Right cardiac atrium (tissue), 5 donors: ENCODE measurements at places on chromosomes 1 and 21. TPM values are rescaled to one million over a fixed set of nuclear protein-coding genes. Genes with fewer than 3 reads are reported as not detected.

DNA sequence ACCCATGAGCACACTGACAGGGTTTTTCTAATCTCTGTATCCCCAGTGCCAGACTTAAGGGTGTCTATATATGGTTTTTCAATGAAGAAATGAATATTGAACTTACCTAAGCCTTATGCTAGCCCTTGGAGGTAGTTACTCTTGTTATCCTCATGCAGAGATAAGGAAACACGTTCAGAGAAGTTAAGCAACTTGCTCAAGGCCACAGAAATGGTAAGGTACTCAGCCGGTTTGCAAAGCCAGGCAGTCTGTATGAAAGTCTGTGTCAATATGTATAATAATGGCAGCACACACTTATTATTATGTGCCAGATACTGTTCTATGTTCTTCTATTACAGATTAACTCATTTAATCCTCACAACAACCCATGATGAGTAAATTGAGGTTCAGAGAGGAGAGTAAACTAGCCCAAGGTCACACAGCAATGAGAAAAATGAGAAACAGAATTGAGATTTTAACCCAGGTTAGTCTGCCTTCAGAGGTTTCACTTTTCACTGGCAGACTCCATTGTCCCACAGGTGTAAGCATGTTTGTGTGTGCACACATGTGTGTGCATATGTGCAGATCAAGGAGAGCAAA, 54.6 kb upstream of the CSF3R start:
- DNase-seq: no peak

GRCh38 chr1:74748960-74749359, 16.0 kb downstream of the TYW3 start:
- DNase-seq: no peak

- no peak for DNase-seq
Observed at GRCh38 chr1:28280501-28280900, 21.2 kb downstream of the SESN2 start.

GRCh38 chr1:220783453-220783852, 3.3 kb upstream of the MTARC1 start:
- no peak for DNase-seq

GRCh38 chr1:160646180-160646579, 664 bp downstream of the SLAMF1 start:
- no peak for DNase-seq

- no peak for DNase-seq
Observed at GRCh38 chr1:26345718-26346117, 8.2 kb downstream of the CRYBG2 start.

DNA sequence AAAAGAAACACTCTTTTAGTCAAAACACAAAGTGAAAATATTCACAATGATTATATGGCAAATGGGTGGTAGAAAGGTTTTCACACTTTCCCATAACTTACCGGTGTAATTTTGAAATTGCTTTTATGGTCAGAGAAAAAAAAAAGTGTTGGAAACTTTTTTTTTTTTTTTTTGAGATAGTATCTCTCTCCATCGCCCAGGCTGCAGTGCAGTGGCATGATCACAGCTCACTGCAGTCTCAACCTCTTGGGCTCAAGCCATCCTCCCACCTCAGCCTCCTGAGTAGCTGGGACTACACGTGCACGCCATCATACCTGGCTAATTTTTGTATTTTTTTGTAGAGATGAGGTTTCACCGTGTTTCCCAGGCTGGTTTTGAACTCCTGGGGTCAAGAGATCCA, 3.3 kb downstream of the IFNGR2 start:
- no peak for DNase-seq

DNA sequence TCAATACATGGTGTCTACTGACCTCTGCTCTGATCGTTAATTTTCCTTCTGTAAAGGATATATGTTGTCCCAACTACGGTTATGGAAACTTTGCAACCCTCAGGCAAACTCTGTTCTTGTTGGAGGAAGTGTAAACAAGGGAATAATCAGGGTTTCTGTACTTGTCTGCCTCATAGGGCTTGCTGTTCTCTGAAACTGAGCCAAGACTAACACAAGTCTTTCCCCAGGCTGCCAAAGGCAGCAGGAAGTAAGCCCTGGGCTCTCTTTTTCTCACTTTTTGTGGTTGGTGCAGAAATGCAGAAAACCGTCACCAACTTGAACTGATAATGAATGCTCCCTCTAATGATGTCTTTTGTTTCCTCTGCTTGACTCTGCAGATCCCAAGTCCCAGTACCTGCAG, 7.6 kb downstream of the CYP4X1 start:
- DNase-seq: no peak

- no peak for DNase-seq
Observed at GRCh38 chr1:22883406-22883805, 89.3 kb downstream of the LACTBL1 start.

DNA sequence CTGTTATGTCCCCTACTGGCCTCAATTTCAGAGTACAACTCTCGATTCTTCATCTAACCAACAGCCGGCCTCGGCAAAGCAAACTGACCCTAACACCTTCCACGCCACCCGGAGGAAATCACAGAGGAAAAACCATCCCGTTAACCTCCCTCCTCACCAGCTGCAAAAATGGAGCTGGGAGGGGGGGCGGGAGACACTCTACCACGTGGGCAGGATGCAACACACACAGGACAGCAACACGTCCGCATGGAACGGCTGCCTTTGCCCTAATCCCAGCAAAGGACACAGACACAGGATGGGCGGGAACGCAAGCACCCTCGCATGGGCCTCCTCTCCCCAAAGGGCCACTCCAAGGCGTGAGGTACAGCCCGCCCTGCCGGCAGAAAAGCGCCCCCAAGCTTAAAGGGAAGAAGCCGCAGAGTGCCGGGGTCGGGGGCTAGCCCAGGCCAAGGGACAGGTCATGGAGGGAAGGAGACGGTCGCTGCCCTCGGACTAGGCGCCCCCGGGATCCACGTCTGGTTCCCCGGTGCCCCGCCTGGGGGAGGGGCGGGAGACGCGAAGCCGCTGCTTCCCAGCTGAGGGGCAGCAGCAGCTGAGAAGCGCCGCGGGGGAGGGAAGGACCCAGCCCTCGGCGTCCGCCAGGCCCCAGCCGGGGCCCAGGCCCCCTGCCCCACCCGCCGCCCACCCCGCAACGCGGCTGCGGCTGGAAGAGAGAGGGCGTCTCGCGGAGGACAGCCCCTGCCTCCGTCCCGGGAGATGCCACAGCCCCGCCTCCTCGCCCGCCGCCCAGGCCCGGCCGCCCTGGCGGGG, 590 bp downstream of the FOXJ3 start:
- DNase-seq: peak; percentile 74

DNA sequence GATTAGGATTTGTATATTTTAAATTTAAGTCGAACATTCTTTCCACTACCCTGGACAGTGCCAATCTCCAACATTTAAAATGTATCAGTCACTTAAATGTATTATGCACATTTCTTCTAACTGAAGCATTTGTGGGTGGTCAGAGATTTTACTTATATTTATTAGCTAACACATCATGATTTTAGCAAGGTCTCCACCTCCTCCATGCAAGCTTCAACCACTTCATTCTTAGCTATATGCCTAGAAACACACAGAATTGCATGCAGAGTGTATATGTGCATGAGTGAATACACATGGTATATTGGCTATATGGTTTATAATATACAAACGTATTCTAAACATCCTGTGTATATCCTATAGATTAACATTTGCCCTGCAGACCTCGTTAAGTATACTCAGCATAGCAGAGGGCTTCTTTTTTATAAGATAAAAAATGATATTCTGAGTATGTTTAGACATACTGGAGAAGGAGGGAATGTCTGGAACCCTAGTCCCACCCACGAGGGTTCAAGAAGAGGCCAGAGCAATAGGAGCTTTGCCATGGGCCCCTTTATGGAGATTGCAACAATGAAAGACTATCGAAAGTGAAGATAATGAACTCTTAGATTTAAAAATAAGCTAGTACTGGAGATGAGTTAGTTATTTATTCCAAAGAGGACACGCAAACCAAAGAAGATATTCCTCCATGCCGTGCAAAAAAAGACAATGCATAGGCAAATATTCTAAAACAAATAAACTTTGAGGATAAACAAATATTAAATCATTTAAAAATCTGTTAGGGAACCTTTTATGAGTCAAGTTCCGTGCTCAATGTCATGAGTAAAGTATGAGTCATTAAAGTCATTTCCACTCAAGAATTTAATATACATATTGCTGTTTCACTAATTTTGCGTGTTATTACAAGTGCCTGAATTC, 480.4 kb downstream of the SIPA1L2 start:
- no peak for DNase-seq

- DNase-seq: peak; percentile 67
Observed at GRCh38 chr1:210260096-210260495, 27.5 kb downstream of the SERTAD4 start.

DNA sequence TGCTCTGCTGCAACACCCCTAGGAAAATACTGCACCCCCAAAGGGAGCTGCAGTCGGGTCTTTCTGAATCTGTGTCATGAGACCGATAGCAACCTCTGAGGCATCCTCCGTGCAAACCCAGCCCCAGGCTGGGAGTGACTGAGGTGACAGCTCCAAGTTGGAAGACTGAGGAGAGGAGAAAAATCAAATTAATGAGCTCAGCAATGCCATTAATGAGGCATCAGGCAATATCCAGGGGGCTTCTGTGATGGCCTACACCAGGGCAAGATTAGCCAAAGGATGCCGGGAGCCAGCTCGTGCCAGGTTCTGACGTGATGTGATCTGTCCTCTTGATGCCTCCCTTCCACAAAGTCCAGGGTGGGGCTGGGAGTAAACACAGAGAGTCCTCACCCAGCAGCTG, 30.8 kb upstream of the PSMB2 start:
- no peak for DNase-seq

DNA sequence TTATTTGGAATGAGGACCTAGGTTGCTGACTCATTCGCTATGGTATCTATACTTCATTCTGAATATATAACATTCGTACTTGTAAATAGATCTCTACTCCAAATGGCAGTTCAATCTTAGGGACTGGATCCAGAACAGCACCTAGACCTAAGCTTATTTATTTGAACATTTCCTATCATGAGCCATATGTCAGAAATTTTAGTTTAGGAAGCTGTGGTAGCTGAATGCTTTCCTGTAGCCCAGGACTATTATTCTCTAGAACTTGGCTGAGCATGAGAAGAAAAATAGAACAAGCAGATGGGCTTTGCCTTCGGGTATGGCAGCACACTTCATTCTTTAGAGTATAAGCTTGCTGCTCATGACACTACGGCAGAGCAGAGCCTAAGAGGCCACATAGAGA, 1114.4 kb upstream of the B3GALT2 start:
- DNase-seq: no peak

GRCh38 chr1:186838380-186839040, 9.8 kb downstream of the PLA2G4A start:
- DNase-seq: no peak

DNA sequence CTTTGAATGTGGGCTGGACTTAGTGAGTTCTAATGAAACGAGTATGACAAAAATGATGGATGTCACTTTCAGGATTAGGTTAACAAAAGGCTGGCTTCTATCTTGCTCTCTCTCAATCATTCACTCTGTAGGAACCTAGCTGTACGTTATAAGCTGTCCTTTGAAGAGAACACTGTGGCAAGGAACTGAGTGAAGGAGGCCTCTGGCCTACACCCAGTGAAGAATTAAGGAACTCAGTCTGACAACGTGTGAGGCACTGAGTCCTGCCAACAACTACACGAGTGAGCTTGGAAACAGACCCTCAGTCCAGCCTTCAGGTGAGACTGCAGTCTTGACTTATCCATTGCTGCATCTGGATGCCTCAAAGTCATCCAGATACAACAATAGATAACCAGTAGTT, 3.3 kb upstream of the DNTTIP2 start:
- no peak for DNase-seq

DNA sequence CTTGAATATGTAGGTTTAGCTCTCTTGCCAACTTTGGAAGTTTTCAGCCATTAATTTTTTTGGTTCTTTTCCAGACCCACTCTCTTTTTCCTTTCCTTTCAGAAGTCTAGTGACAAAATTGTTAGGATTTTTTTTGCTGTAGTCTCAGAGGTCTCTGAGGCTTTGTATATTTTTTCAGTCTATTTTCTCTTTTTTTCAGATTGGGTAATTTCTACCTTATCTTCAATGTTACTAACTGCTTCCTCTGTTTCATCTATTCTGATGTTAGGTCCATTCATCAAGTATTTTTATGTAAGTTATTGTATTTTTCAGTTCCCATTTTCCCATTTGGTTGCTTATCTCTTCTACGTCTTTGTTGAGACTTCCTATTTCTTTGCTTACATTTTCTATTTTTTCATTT, 15.7 kb downstream of the RGS2 start:
- no peak for DNase-seq

- DNase-seq: peak; percentile 80
Observed at GRCh38 chr21:37071561-37072273, 1.2 kb downstream of the PIGP start.

GRCh38 chr21:42338729-42339715, 11.8 kb downstream of the TFF2 start:
- DNase-seq: no peak

GRCh38 chr1:228852511-228853088, 117.3 kb downstream of the RHOU start:
- no peak for DNase-seq

DNA sequence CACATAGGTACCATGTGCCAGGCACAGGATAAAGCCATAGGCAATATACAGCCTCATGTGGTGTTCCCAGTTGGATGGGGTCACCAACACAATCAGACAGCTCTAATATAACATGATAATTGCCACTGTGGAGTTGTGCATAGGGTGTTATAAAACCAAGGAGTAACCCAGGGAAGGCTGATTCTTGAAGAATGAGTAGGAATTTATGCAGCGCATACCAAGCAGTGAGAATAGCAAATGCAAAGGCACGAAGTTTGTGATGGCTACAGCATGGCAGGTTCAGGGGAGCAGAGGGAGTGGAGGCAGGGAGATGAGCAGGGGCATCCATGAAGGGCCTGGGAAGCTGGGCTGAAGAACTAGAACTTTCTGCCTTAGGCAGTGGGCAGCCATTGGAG, 20.4 kb upstream of the SLC2A1 start:
- DNase-seq: no peak

AMY1B gene
- not detected for total RNA-seq

RGS8 gene
- total RNA-seq: not detected

HSD11B1 gene
- 3.8 TPM for total RNA-seq

CD247 gene
- 0.58 TPM for total RNA-seq

KIF14 gene
- 0.08 TPM for total RNA-seq

RUNX3 gene
- total RNA-seq: 0.79 TPM

PFKFB2 gene
- 21.2 TPM for total RNA-seq

UBL4B gene
- not detected for total RNA-seq

HTR6 gene
- not detected for total RNA-seq

RHD gene
- total RNA-seq: 0.18 TPM

NPHS2 gene
- not detected for total RNA-seq

CRNN gene
- not detected for total RNA-seq

CACNA1S gene
- not detected for total RNA-seq
